ENCODE measurements at places on chromosomes 12 and 14. TPM values are rescaled to one million over a fixed set of nuclear protein-coding genes. Genes with fewer than 3 reads are reported as not detected.

The PTPRB gene
- total RNA-seq = 0.06 TPM

The LEMD3 gene
- total RNA-seq = 11.5 TPM

The IL22 gene
- not detected for total RNA-seq

The DCAF4 gene
- total RNA-seq = 7.2 TPM

The KRT5 gene
- not detected for total RNA-seq

The TGFB3 gene
- not detected for total RNA-seq

The HOXC10 gene
- total RNA-seq = not detected

The KCNC2 gene
- not detected for total RNA-seq

The LMNTD1 gene
- not detected for total RNA-seq

The C12orf54 gene
- not detected for total RNA-seq

The KRT75 gene
- total RNA-seq = not detected

The MTRFR gene
- 12.7 TPM for total RNA-seq

The SLC25A47 gene
- not detected for total RNA-seq

The CCNK gene
- total RNA-seq = 18.1 TPM

The RNASE7 gene
- not detected for total RNA-seq

The POTEM gene
- not detected for total RNA-seq

The WNT1 gene
- not detected for total RNA-seq

The ZDHHC22 gene
- 0.31 TPM for total RNA-seq

The USP44 gene
- total RNA-seq = 67.1 TPM

The EML1 gene
- 47.7 TPM for total RNA-seq

The RDH11 gene
- 90.6 TPM for total RNA-seq

The TDRD9 gene
- not detected for total RNA-seq

The PTPRQ gene
- 0.07 TPM for total RNA-seq

The TNS2 gene
- total RNA-seq = 0.28 TPM

The SMCO3 gene
- total RNA-seq = not detected

The FSCB gene
- not detected for total RNA-seq
